T1000 (cell line): ENCODE measurements at places on chromosomes 3 and 15.

- no peak for DNase-seq
Measured at GRCh38 chr15:39752991-39753390, 29.6 kb downstream of the FSIP1 start.

DNA sequence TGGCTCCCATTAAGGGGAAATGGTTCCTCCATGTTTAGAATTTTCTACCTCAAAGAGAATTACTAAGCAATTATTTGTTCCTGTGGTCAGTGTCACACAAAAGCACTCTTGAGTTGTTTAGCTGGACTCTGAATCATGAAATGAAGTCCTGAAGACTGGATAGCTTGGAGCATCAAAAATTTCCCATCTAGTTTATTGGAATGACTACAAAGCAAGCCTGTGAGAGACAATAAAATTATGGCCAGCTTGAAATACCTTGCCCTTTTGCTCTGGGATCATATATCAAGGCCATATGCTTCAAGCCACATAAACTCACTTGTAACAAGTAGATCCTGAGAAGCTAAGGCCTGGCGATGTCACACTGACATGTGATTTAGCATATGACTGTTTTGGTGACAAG is 292.3 kb downstream of the TIGIT start:
- no peak for DNase-seq

DNA sequence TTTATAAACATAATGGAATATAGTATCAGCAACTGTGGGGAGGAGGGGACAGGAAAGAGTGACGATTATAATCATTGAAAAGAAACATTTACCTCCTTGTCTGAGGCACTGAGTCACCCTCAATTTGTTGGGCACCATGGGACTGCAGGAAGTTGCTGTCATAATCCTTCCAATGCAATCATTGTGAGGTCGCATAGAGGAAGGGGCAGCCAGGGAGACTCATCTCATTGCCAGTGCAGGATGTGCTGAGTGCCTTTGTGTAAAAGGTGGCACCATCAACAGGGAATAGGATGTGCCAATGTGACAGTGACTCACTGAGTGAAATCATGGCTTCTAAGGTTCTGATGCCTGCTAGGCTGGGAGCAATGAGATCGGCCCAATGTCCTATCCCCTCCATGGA is 300.4 kb upstream of the ADAMTS9 start:
- DNase-seq: peak; percentile 20

DNA sequence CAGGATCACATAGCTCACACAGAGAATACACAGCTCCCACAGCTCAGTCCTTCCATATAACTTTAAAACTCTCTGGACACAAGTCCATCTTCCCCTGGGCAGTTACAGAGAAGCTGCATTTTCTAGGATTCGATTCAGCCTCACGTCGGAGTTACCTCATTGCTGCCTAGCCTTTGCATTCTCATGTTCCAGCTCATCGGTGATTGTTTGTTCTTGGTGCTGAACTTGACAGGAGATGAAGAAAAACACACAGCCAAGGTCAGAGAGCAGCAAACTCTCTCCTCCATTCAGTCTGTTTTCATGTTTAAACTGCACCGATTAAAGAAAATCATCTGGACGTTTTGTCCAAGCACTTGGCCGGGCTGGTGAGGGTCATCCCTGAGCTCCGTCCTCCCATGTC is 375.5 kb upstream of the CFAP20DC start:
- peak; percentile 19 for DNase-seq
